Breast epithelium (tissue), 4 donors: ENCODE measurements at places on chromosomes 1 and 21.

DNA sequence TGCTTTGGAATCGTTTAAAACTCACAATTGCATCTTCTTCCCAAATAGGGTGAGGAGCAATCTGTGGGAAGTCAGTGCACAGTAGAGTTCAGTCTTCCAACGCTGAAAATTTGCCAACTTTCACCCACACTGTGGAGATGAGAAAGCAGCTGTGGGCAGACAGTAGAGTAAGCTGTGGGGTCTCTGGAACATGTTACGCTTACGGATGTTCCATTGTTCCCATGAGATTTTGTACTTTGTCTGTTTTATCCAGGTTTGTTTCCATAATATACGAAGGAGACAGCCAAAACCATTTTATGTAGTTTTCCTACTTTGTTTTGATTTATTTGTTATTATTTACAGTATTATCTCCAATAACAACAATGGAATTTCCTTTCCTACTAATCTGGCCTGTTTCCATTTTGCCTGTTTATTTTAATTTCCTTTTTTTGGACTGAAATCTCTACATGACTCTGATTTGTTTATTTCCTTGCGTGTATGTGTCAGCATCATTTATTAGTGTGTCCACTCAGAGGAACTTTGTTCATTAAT, 65.1 kb upstream of the RGL1 start:
- DNase-seq = no peak

DNA sequence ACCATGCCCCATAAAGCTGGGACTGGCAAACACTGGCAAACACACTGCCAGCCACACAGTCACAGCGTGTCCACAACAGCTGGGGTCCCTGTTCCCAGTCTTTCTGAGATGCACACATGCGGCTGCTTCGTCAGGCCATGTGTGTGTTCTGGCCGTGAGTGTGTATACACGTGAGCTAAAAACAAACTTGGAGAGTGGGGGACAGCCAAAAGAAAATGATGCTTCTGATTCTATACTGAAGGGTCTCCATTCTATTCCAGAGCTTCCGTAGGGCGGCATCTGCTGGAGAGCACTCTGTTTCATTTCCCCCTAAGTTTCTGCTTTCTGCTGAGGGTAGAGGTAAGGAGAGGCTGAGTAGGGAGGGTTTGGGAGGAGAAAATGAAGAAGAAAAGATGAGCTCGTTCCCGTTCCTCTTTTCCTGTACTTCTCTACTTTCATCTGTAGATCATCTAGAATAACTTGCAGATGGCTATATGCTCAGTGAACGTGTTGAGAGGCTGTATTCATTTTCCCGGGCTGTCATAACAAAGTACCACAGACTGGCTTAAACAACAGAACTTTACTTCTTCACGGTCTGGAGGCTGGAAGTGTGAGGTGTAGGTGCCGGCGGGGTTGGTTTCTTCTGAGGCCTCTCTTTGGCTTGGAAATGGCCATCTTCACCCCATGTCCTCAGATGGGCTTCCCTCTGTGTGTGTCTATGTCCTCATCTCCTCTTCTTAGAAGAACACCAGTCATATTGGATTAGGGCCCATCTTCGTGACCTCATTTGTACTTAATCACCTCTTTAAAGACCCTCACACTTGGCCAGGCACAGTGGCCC, 151.6 kb downstream of the TOMM20 start:
- DNase-seq = no peak

DNA sequence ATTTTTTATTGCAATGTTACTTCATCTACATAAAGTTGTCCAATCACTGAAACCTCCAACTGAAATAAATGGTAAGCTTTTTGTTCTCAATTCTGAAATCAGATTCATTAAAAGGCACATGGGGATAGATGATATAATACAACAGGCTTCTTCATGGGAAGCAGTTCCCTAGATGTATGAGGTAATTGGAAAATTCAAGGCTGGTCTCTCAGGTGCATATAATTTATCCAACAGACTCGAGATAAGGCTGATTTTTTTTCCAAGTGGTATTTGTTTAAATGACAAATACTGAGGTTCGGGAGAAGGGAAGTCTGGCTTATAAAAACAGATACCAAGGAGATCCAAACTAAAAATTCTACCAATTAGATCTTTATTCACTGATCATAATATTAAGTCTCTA, 14.2 kb downstream of the TRIM45 start:
- DNase-seq = no peak

DNA sequence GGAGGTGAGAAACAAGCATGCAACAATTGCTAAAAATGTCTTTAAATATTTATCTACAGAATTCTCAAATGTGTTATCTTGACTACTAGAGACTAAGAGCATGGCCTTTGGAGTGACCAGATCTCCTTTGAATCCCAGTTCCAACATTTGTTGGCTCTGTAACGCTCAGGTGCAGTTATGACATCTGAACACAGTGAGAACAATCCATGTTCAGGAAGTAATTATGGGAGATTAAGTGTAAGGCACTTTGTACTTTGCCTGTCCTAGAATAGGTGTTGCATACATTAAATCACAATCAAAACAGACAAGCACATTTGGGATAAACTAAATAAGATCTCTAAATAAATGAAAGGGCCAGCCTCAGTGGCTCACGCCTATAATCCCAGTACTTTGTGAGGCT, 454.5 kb downstream of the SMYD3 start:
- no peak for DNase-seq

DNA sequence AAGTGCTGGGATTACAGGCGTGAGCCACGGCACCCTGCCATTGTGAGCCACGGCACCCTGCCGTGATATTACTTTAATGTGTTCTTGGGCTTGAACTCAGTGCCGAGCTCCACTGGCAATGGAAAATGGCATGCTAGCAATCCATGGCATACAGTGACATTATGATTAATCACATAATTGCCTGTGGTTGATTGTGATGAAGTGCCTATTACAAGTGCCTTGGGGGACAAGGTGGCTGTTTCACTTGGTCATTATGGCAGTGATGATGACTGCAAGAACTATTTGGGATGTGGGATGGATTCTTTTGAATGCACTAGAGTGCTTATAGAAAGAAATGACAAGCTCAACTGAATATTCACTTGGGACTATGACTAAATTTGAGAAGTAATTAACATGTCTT, 22.3 kb upstream of the HPCAL4 start:
- DNase-seq = no peak

- DNase-seq = no peak
Measured at GRCh38 chr1:66532798-66533783, 862 bp upstream of the SGIP1 start.

DNA sequence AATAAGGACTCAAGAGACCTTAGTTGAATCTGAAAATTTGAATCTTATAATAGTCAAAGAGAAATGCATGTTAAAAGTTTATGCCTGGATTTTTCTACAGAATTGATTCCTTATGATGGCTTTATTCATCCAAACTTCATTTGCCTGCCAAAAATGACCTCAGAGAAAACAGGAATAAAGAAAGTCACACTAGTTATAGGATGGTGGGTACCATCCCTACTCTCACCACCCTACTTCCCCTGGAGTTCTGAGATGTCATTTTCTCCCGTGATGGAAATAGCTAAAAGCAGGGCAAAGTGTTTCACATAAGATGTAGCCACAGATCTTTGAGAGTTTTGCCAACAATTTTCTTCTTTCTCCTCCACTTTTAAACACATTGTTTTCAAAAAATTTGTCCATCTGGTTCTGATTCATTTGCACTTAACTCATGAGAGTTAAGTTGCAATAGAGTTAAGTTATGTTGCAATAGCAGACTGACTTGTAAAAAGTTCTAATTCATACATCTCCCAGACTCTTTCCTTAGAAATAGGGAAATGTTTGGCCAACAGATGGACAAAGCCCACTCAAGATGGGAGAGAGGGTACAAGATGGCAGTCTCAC, 384.6 kb downstream of the PLPP3 start:
- no peak for DNase-seq

DNA sequence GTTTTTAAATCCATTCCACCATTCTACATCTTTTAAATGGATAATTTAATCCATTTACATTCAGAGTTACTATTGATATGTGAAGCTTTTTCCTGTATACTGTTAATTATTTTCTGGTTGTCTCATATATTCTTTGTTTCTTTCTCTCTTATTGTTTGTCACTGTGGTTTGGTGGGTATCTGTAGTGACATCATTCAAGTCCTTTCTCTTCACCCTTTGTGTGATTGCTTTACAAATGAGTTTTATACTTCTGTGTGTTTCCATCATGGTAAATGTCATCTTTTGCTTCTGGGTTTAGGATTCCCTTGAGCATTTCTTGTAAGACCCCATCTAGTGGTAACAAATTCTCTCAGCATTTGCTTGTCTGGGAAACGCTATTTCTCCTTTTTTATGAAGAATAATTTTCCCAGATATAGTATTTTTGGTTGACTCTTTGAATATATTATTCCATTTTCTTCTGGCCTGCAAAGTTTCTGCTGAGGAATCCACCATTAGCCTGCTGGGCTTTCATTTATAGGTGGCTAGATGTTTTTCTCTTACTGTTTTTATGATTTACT, 10.2 kb downstream of the LY9 start:
- no peak for DNase-seq

DNA sequence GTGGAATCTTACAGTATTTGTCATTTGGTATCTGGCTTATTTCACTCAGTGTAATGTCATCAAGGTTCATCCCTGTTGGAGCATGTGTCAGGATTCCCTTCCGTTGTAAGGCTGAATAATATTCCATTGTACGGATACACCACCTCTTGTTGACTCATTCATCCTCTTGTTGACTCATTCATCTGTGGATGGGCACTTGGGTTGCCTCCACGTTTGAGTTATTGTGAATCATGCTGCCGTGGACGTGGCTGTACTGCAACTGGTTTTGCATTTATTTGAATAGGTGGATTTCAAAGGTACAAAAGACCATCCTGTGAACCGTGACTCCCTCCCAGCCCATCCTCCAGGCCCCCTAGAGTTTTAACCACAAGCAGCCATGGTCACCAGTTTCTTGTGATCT, 11.9 kb upstream of the TCP10L start:
- no peak for DNase-seq

GRCh38 chr1:15155888-15156741, 2.6 kb downstream of the TMEM51 start:
- no peak for DNase-seq

- DNase-seq = no peak
Measured at GRCh38 chr1:62732331-62732730, 44.1 kb upstream of the DOCK7 start.

- DNase-seq = no peak
Measured at GRCh38 chr1:41504114-41505035, 19.9 kb upstream of the EDN2 start.

- DNase-seq = no peak
Measured at GRCh38 chr1:19426294-19427086, 58.8 kb downstream of the CAPZB start.

- DNase-seq = no peak
Measured at GRCh38 chr1:3596663-3597598, 14.4 kb downstream of the MEGF6 start.

DNA sequence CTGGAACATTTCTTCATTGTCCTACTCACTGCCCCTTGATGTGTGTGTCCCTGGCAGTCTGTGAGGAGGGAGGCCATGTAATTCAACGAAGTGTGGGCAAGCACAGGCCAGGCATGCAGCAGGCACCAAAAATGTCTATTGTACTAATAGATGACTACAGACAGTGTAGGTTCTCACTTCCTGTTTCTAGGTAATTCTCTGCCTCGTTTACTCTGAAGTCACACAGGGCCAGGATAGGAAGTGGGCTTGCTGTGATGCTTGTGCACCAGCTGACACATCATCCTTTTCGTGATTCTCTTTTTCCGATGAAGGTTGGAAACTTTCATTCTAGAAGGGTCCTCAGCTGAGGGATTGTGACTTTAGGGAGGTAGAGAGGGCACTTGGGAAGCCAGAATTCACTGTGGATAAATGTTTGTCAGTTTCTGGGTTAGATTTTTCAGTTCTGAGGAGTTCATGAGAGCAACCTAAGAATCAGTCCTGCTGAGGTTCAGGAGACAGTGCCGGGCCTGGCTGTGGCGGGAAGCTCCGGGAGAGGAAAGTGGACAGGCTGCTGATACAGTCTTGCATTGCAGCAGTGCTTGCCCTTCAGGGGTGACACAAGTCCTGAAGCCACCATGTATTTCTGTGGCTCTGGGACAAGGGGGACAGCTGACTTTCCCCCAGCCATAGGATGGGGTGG, 4.3 kb upstream of the CSF1 start:
- DNase-seq = no peak

DNA sequence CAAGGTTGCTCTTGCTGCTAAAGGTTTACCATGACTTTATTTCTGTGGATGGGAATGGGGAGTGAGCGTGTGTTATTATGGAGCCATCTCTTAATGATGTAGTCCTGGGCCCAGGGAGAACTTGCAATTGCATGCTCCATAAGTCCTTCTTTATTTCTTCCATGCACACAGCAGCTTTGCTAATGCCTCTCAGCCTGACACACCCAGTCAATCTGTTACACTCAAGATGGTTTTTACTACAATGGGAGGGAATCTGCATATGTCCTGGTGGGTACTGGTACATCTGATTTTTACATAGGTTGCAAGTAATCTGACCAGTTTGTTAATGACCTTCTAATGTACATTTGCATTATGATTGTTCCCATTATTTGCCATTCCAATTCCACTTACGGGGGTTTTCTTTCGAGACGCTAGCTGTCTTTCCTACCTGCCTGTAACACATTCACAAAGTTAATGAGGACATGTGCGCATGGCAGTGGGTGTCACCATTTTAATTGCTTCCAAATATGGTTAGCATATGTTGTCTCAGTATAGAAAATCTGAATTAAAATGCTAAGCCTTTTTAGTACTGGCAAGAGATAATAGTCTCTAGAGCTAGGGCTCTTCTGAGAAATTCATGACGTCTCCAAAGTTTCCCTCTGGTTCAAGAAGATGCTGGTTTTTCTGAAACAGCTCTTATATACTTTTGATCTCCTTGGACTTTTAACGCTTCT, 188.2 kb downstream of the GRIK1 start:
- DNase-seq = no peak

GRCh38 chr1:15734901-15735300, 1.2 kb upstream of the SLC25A34 start:
- DNase-seq = no peak

DNA sequence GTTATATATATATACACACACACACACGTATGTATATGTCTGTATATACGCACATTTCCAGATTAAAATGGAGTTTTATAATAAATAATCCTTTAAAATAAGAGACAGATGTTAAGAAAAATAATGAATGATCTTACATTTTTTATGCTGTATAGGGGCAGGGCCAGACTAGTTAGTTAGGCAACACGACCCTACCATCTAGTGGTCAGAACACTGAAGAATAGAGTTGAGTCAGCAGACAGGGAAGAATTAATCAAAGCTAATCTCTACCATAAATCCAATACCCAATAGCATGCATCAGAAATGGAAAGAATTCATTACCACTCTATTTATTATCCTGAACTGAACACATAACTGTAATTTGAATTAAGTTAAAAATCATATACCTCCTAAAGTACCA, 156.7 kb downstream of the BRINP3 start:
- no peak for DNase-seq

- DNase-seq = no peak
Measured at GRCh38 chr1:174964261-174964971, 35.3 kb upstream of the CACYBP start.

DNA sequence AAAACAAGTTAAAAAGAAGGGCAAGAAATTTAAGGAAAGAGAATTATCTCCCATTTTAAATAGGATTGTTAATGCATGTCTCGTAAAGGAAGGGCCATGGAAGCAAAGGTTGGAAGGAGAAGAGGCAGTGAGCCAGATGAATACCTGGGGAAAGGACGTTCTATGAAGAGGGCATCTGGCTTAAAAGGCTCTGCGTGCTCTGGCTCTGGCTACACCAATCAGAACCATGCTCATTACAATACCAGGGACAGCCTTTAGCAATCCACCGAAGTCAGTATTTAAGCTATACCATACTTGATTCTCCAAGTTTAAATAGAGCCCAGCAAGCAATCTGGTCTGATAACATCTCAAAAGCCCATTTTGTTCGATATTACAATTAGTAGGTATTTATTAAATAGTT, 58.5 kb upstream of the C1orf87 start:
- no peak for DNase-seq
